NCI-H345 (cell line): ENCODE measurements at places on chromosomes 16 and 17.

DNA sequence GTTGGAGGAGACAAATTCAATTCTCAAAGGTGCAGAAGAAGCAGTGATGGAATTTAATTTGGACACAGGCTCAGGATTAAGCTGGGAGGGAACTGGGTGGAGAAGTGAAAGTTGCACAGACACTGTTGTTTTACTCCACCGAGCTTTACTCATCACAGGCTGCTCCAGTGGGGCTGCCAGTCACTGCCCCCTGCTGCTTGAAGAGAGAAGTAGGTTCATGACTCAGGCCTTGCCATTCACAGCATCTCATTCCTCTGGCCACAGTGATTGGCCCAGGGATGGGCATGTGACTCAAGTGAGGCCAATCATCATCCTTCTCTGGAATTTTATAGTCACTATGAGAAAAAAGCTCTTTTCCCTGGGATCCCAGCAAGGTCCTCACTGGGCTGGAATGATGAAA lies 11.8 kb downstream of the GNAO1 start:
- DNase-seq: no peak

- no peak for DNase-seq
Measured at GRCh38 chr16:57166951-57167350, 18.9 kb downstream of the PSME3IP1 start.

DNA sequence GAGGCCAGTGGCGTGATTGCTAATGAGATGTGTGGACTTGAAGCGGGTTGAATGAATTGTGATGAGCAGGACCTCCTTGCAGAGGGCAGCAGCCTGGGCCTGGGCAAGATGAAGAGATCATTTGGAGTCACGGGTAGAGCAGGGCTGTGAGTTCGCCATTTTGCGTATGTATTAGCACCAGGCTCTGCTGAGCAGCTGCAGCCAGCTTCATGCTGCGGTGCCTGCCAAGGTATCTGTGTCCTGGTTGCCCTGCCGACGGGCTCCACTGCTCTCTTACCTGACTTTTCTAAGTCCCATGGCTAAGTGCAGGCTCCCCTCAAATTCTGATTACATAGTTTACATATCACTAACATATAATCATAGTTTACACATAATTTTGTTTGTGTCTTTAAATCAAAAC lies 295.7 kb downstream of the SNX29 start:
- no peak for DNase-seq

GRCh38 chr17:2975469-2975958 lies 87.9 kb downstream of the OR1D5 start:
- no peak for DNase-seq

- DNase-seq: no peak
Measured at GRCh38 chr17:18117533-18117932, 9.0 kb downstream of the MYO15A start.

GRCh38 chr16:25692742-25693508 lies 1.2 kb downstream of the HS3ST4 start:
- no peak for DNase-seq

DNA sequence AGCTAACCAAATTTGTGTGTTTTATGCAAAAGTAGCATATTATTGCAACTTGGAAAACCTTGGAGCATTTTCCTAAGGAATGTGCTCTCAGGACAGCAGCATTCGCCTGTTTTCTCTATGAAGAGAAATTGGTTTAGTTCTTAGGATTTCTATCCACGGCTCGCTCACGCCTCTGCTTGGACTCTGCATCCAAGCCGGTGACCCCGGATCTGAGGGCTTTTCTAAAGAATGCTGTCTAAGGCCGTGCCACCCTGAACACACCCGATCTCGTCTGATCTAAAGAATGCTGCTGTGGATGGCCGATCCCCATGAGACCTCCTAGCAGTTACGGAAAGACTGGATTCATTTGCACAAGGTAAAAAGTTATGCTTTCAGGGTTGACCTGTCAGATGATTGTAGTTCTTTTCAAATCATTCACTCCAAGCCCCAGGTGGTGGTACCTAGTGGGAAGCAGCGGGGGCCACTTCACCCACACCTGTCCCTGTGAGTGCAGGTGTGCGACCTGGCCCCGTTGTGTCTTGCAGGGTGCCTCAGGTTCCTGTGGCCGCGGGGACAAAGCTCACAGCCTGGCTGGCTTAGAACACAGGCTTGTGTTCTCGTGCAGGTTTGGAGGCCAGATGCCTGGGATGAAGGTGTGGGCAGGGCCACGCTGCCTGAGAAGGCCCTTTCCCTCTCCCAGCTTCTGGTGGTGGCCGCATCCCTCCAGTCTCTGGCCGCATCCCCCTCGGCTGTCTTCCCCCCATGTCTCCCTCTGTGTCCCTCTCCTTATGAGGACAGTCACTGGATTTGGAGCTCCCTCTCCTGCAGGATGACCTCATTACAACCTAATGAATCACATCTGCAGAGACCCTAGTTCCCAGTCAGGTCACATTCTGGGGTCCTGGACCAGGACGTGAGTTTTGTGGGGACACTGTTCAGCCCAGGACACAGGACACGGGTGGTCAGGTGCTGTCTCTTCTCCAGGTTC lies 71.1 kb downstream of the BANP start:
- peak; percentile 51 for DNase-seq

DNA sequence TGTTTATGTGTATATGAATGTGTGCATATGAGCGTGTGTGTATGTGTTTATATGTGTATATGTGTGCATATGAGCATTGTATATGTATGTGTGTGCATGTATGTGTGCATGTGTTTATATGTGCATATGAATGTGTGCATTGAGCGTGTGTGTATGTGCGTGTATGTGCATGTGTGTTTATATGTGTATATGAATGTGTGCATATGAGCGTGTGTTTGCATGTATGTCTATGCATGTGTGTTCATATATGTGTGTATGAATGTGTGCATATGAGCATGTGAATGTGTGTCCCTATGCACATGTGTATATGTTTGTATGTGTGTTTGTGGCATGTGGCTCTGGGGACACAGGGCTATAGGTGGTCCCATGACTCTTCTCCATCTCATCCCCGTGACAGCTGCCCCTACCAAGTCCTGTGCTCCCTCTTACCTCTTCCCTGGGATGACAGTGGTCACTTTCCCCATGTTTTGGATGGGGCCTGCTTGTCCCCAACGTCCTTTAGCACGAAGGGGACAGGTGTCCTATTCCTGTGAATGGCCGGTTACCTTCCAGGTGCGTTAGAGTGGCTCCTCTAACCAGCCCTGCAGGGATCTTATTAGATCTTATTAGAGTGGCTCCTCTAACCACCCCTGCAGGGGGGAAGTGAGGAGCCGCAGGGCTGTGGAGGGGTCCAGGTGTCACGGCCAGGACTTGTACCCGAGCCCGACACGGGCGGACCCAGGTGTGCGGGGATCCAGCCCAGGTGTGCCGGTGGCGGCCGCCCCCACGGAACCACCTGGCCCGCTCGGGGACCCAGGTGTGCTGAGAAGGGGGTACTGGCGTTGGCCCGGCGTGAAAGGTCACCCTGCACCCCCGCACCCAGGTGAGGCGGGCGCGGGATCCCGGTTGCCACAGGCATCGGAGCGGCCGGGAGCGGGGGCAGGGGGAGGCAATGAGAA lies 105.6 kb downstream of the SEC14L1 start:
- DNase-seq: no peak

DNA sequence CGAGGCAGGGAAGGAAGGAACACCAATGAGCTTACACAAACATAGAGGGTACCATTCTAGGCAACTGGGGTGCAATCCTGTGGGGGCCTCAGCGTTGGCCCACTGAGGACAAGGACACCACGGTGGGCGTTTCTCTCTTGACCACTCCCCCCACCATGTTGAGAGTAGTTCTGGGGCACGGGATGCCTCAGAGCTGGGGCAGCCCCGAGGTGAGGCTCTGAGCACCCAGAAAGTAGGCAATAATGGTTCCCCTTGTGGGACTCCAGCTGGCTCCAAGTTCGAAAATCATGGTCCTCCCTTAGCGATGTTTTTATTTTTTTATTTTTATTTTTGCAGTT lies 5.1 kb downstream of the PRSS21 start:
- DNase-seq: no peak

DNA sequence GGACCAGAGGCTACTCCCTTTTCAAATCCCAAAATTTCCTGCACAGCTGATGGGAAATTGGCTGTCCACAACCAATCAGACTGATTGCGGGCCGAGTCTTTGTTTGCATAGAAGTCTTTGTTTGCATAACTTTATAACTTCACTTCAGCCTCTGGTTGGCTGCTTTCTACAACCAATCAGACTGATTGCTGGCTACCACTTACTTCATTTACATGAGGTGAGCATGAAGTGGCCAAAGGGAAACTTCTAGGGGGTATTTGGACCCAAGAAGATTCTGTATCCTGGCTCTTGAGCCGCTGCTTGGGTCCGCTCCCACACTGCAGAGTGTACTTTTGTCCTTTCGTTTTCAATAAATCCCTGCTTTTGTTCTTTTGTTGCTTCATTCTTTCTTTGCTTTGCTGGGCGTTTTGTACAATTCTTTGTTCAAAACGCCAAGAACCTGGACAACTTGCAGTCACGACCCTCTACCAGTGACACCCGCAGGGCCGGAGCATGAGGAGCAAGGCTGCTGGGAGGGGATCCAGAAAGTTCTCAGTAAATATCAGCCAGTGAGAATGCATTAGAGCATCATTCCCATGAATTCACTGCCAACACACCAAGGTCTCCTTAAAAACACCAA lies 67.5 kb downstream of the IQCK start:
- DNase-seq: no peak

GRCh38 chr16:31043352-31043751 lies 10.0 kb downstream of the STX4 start:
- no peak for DNase-seq

GRCh38 chr17:30321314-30321713 lies 12.5 kb downstream of the TMIGD1 start:
- DNase-seq: peak; percentile 83

- DNase-seq: no peak
Measured at GRCh38 chr17:79023180-79023705, 726 bp upstream of the C1QTNF1 start.

DNA sequence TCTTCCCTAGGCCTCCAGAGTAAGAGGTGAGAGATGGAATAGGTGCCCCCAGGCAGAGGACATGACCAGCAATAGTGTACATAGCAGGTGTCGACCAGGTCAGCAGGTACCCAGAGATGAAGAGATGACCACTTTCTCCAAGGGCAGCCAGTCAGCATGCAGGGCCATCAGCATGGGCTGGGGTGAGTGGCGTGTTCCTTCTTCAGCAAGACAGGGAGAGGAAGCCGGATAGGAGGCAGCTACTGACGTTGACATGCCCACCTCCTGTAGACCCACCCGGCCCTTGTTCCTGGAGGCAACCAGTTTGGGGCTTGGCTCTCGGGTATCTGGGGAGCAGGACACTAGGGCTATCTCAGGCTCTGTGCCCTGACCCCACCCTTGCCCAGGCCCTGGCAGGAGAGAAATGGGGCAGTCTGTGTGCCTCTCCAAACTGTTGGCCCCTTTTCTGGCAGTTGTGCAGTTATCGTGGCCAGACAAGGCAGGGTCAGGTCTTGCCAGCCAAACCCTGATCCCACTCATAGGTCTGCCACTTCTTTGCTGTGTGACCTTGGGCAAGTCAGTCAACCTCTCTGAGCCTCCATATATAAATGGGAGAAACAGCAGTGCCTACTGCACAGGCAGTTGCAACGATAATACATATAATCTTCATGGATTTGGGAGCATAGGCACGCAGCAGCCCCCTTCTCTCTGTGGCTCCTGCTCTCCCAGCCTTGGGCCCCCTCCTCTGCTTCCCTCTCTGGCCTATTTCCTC lies 1.4 kb upstream of the NDRG4 start:
- DNase-seq: no peak

DNA sequence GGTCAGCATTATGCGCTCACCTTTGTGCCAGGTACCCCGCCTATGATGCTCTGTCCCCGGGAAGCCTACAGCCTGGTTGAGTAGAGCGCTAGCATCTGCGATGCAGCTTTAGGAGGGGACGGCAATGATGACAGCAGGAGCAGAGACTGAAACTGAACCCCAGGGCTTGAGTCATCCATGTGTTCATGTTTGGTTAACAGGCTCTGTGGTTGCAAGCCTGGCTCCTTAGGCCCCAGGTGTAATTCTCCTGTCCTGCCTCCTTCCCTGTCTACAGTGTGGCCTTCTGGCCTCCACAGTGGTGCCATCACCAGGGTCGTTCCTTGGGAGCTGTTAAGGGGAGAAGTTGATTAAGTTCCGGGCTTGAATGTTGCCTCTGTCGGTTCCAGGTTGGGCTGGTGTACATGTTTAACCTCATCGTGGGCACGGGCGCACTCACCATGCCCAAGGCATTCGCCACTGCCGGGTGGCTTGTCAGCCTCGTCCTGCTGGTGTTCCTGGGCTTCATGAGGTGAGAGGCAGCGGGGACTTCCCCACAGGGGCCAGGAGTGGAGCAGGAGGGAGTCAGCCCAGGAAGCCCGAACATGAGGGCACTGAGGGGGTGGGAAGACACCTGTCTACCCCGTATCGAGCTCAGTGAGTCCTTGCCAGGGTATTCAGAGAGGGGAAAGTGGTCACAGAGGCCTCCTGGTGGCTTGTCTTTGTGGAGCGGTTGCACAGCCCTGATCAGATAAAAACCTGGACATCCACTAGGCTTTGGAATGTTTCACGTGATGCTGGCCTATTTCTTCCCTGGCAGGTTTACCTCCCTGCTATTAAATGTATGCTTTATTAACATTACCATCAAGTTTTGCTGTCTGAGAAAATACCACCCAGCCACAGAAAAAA lies 9.2 kb upstream of the NAT9 start:
- DNase-seq: no peak

DNA sequence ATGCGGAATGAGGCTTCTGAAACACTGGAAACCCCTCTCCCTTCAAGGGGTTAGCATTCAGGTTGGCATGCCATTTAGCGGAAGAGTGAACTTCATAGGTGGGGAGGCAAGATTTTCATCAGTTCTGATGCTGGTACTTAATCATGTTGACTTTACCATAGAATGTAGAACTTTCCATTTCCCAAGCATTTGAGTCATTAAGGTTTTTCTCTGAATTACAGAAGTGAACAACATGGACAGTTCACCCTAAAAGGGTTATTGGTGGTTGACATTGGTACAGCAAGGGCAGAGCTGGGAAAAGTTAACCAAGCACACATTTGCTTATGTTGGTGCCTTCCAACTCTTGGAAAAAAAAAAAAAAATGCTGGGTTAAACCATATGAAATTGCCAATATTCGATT lies 39.1 kb downstream of the GAN start:
- DNase-seq: no peak

DNA sequence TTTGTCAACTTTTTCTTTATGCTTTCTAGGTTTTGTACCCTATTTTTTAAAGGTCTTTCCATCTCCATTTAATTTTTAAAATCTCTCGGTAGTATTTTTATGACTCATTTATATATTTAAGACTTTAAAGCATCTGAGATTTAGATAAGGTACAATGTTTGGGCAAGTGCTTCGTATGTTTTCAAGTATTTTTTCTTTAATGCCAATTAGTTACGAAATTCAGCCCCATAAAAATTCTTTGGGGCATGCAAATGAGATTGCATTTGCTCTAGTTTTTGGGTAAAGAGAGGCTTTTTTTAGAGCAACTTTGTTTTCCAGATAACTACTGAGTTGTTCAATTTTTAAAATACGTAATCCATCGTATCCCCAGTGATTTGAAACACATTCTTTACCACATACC lies 65.3 kb upstream of the CRHR1 start:
- no peak for DNase-seq

DNA sequence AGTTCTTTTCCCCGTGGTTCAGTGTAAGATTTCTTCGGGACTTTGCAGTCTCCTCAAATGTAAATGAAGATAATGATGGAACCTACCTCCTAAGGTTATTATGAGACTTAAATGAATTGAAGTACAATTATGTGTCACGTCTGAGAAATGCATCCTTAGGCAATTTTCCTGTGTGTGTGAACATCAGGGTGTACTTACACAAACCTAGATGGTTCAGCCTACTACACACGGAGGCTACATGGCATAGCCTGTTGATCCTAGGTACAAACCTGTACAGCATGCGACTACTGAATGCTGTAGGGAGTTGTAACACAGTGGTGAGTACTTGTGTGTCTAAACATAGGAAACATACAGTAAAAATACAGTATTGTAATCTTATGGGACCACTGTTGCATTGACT lies 1.1 kb upstream of the FAM20A start:
- no peak for DNase-seq
